CD4-positive, alpha-beta T cell (primary cell): ENCODE measurements at places on chromosomes 16 and 17. TPM values are rescaled to one million over a fixed set of nuclear protein-coding genes. Genes with fewer than 3 reads are reported as not detected.

DNA sequence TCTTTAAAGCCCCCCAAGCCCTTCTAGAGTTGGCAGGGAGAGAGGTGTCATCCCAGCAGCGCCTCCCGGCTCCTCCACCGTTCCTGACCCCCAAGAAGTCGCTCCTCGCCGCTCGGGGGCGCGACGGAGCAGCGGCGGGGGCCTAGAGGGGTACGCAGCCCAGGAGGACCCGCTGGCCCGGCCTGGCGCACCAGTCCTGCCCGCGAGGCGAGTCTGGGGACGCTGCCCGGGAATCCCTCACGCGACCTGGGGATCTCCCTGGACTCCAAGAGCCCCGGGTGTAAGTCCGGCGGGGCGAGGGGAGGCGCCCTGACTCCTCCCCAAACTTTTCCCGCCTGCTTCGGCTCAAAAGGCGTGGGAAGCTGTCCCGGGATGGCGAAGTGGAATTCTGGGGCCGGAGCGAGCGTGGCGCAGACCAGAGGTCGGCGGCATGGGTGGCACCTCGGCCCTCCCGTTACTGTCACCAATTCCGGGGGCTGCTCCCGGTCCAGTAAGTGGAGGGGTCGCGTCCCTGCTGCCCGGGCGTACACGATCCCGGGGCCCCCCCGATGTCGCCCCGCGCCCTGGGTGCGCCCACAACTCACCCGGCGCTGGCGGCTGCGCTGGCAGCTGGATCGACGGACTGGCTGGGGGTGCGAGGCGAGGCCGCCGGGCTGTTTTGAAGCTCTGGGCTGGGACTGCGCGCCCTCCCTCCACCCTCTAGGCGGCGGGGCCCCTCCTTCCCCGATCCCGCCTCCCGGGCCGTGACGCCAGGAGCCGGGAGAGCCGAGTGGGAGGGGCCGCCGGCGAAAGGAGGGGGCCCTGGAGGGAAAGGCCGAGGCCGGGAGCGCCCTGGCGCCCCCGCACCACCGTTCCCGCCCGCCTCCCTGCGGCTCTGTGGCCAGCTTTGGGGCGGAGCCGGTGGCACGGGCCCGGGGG, at the start of gene EMP2:
Gene EMP2, minus strand, starts transcription at position 634 of the 918 bp plus-strand sequence. CDS start 32,981 bp downstream, outside the sequence.
- no peak within 1 kb of the TSS for H3K4me3 ChIP-seq
- no peaks in the 10 kb centered on the region for H3K36me3 ChIP-seq
- no peaks in the 10 kb centered on the region for H3K4me1 ChIP-seq
- no peak within 1 kb of the TSS for H3K27ac ChIP-seq

HOXB7 gene
- total RNA-seq, result not detected

CRYM gene
- not detected for total RNA-seq

LPCAT2 gene
- total RNA-seq, result 0.22 TPM

ZNF597 gene
- total RNA-seq, result 2.5 TPM

DNA sequence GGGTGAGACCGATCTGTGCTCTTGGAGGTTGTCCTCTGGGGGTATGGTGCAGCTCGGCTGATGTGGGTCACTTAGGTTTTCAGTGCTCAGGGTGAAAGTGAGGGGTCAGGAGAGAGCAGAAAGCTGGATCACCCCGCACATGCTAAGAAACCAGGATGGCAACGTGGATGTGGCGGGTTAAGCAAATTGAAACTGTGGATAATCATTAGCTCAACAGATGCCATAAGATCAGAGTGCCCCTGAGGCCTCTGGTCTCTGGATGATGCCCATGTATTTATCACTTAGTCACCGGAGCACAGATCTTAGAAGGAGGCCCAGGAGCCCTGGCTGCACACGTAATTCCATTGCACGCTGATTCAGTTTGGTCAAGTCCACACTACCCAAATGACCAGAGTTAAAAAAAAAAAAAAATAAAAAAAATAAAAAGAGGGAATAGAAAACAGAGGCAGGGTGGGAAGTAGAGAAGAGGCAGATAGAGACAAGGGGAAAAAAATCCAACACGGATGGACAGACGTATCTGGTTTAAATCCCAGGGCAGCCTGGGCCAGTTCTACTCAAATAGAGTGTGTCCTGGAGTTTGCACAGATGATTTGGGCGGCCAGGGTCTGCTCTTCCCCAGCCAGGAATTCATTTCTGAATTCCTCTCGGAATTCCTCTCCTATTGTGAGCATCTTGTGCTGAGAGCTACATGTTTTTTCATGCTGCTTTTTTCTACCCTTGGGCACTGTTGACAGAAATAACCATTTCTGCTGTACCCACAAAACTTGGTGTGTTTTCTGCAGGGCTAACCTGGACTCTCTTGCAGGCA, 378.3 kb downstream of the CPPED1 start:
- no peak overlapping the region for H3K27ac ChIP-seq
- no peaks in the 10 kb centered on the region for H3K4me1 ChIP-seq
- peaks cover 3% of the 10 kb centered on the region for H3K36me3 ChIP-seq
- no peak overlapping the region for H3K4me3 ChIP-seq
- no peaks in the 10 kb centered on the region for H3K27me3 ChIP-seq

CDIPT gene
- 27.0 TPM for total RNA-seq

RNU2-1 gene
- 5,534 TPM for total RNA-seq

DNA sequence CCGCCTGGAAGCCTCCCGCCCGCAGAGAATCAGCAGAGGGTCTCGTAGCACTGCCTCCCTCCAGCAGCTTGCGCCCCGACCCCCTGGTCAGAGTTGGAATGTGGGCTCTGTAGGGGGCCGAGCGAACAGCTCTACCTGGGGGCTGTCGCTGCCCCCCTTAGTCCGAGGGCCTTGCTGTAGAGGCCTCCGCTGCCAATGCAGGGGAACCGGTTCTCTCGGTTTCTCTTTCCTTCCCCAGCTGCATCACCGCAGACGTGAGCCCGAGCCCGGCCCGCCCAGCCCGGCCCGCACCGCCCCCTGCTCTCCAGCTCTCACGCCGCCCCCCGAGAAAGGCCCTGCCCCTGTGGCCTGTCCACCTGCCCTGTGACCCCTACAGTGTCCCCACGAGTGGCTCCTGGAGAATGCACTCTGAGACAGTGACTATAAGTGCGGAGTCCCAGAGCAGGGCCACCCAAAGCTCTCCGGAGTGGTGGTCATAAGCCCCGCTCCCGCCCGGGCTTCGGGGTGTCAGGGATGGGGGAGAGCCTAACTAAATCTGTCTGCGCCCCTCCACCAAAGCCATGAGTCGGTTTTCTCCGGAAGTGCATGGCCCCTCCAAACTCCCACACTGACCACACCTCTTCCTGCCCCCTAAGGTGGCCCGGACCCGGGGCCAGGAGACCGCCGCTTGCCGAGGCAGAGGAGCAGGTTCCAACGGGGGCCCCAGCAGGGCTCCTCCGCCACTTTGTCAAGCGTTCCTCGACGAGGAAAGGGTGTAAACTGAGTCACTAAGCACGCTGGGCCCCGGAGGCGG, 1.7 kb downstream of the ARHGAP27 start:
- H3K4me3 ChIP-seq, result peak overlapping the region; percentile 62
- DNase-seq, result no peak
- H3K4me1 ChIP-seq, result peaks cover 46% of the 10 kb centered on the region
- no peaks in the 10 kb centered on the region for H3K36me3 ChIP-seq
- H3K27me3 ChIP-seq, result no peaks in the 10 kb centered on the region
- H3K27ac ChIP-seq, result no peak overlapping the region

GRCh38 chr16:1645914-1646525, 32.1 kb upstream of the JPT2 start:
- DNase-seq, result no peak
- no peaks in the 10 kb centered on the region for H3K27me3 ChIP-seq
- H3K27ac ChIP-seq, result no peak overlapping the region
- H3K4me1 ChIP-seq, result peaks cover 5% of the 10 kb centered on the region

ABCA8 gene
- not detected for total RNA-seq

DNA sequence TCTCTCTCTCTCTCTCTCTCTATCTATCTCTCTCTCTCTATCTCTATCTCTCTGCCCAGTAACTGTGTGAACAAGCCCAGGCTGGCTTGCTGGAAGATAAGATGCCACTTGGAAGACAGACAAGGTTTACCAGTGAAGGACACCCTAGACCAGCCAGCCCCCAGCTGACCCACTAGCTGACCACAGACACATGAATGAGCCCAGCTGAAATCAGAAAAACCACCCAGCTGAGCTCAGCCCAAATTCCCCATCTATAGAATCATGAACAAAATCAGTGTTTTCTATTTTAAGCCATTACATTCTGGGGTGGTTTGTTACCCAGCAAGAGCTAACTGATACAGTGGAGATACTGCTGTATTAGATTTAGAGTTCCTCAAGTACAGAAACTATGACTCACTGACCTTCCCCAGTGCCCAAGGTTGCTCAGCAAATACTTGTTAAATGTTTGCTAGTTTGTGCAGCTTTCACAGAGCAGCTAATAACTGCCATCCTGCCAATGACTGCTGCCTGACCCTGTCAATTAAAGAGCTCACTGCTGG, 18.0 kb downstream of the EMP2 start:
- no peaks in the 10 kb centered on the region for H3K4me1 ChIP-seq
- no peak overlapping the region for H3K4me3 ChIP-seq
- H3K27ac ChIP-seq, result no peak overlapping the region
- H3K36me3 ChIP-seq, result no peaks in the 10 kb centered on the region
- no peak for DNase-seq

RNF157 gene
- total RNA-seq, result 18.5 TPM

DNA sequence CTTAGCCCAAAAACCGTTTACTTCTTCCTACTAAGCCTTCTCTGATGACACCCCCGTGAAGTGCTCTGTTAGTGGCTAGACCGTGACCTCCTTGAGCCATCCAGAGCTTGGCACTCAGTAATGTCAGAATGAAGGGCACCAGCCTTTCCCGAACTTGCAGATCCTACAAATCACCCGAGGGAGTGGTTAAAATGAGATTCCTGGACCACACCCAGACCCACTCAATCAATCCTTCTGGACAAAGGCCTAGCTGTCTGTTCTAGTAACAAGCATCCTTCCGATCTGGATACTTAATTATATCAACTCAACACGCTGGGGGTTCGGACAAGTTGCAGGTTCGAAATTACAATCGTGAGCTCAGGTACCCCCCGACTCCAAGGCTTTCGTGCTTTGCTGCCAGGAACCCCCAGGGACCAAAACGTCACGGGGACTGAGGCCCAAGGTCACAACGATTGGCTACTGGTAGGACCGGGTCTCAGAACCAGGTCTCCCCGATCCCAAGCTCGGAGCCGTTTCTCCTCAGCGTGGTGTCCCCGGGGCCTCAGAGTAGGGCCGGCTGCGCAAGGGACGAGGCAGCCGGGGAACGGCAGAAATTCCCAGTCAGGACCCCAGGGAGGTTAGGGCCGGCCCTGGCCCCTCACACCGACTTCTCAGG, 527 bp downstream of the CIAPIN1 start:
- peak overlapping the region; percentile 73 for H3K27ac ChIP-seq
- no peaks in the 10 kb centered on the region for H3K27me3 ChIP-seq

GRCh38 chr17:36855459-36855858, 81.8 kb upstream of the LHX1 start:
- no peak for DNase-seq
- H3K36me3 ChIP-seq, result no peaks in the 10 kb centered on the region
- no peaks in the 10 kb centered on the region for H3K27me3 ChIP-seq
- H3K4me1 ChIP-seq, result no peaks in the 10 kb centered on the region
- H3K4me3 ChIP-seq, result no peak overlapping the region

RAB37 gene
- 21.1 TPM for total RNA-seq

KRTAP9-6 gene
- total RNA-seq, result not detected

C16orf74 gene
- 2.9 TPM for total RNA-seq

DNA sequence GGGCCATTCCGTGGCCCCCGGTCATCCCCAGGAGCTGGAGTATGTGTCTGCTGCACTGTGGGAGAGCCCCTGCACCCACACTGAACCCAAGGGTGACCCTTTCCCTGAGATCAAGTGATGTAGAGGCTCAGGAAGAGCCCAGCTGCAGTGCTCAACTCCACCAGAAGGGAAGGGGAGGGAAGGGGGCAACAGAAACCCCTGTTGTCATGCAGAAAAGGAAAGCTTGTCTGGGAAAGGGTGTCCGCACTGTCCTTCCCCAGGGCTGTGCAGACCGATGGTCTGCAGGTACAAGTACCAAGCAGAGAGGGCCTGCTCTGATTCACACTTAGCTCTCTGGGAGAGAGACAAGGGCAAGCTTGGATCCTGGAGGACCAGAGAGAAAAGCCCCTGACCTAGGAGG, 45.7 kb upstream of the TOB1 start:
- H3K27ac ChIP-seq, result no peak overlapping the region
- no peaks in the 10 kb centered on the region for H3K27me3 ChIP-seq
- H3K4me3 ChIP-seq, result no peak overlapping the region
- peaks cover 87% of the 10 kb centered on the region for H3K4me1 ChIP-seq
- H3K36me3 ChIP-seq, result no peaks in the 10 kb centered on the region
- DNase-seq, result no peak

CDH15 gene
- total RNA-seq, result not detected

BCKDK gene
- total RNA-seq, result 4.3 TPM
